ENCODE measurements at places on chromosomes 7 and 10.
A peak's percentile ranks its signal among the peaks of the same experiment; 100 is the strongest.

DNA sequence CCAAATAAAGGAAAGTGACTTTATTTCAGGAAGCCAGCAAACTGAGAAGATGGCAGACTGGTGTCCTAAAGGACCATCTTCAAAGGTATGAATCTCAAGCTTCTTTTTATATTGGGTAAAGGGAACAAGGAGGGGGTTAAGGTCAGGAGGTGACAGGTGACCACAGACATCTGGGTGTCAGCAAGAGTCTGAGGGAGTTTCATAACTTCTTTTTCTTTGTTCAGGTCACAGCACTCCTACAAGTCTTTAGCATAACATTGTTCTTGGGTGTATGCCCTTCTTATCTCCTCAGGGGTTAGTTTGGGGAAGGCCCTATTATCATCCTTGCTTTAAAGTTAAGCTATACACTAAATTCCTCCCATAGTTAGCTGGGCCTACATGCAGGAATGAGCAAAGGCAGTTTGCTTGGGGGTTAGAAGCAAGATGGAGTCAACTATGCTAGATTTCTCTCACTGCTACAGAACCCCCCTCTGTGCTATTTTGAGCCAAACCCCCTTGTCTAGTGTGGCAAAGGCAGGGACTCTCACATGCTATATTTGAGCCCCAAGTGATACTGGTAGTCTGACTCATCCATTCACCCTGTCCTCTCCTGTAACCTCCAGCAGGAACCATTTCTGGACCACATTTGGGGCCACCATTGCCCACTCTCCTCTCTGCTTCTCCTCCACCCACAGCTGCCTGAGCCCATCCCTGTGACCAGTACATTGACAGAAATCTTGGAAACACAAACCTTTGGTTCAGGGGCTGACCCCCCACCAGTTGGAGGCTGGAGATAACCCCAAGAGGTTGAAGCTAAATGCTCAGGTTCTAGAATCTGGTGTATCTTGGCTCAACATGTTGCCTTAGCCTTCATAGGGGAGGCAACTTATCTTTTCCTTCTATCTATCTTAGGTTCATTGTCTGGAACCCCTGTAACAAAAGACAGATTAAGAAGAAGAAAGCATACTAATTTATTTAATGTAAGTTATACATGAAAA is 55.5 kb upstream of the LRGUK start:
- DNase-seq, result no peak

DNA sequence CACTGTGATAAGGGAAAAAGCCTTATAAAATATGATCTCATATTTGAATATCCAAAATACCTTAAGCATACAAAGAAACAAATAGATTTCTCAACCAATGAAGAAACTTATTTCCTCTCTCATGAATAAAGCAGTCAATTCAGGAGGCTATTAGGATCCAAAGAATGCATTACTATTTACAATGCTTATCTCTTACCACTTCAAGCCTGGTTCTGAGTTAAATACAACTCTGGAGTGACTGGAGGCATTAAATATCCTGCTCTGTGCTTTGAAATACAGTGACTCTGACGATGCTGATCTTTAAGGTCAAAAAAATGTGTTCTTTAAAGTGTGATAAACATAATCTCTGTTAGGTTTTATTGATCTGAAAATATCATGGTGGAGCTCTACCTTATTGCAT is 493.2 kb downstream of the ZWINT start:
- DNase-seq, result no peak

DNA sequence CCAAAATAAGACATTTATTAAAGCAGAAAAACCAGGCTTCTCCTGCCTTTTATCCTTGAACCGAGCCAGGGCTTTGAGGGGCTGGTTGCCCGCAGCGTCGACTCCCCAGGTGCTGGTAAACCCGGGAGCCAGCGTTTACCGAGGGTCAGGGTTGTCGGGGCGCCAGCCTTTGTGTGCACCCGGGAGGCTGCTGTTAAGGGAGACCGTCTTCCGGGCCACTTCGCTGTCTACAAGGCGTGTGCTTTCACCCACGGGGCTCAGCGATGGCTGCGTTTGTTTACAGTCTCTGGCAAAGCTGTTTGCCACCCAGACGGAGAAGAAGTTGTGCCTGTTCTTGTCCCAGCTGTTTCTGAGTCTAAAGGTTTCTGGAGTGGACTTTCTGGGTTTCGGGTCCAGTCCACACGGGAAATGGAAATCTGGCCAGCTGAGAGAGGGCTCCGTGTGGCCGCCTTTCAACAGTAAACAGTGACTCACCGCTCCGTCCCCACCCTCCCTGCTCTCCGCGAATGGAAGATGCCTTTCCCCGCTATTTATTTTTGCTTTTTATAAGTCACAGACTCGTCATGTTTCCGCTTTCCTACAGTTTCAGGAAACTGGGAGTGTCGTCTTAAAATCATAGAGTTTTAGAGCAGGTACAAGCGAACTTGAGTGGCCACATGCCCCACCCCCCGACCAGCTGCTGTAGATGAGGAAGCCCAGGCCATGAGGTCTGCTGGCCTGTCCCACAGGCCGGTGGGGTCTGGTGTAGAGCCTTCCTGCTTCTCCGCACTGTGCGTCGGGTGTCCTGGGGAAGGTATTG is 2.2 kb downstream of the MAFK start:
- peak; percentile 57 for DNase-seq

DNA sequence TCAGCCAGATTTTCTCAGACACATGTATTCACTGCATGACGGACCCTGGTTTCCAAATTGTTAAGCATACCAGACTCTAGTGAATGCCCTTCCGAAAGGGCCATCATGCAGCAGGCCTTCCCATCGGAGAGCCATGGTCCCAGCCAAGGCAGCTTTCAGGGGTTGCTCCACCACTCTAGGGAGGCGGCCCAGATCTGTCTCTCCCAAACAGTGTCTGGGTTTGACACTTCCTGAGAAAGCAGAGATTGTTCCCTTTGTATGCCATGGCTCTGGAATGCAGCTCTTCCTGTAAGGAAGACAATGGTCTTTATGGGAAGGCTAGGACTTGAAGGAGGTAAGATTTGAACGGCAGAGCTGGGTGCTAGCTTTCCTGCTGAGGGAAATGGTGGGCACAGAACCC is 178.8 kb upstream of the BMPER start:
- DNase-seq, result no peak

- DNase-seq, result no peak
These were observed 222.1 kb upstream of the AOAH start for GRCh38 chr7:36946401-36946739.

DNA sequence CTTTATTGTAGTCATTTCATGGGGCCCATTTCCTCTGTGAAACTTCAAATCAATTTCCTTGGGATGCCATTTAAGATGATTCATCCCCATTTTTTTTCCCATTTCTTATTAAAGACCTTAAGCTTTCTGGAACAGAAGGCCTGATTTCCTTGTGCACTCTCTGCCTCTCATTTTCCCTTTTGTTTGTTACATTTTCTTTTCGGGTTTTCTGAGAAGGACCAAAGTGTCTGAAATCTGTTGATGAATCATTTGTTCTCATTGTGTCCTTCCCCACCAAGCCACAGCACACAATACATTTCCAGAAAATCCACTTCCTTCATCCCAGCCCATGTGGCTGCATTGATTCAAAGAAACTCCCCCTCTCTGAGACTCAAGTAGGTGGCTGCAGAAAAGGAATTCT is 372.4 kb downstream of the SFMBT2 start:
- DNase-seq, result no peak

- DNase-seq, result no peak
These were observed 5.7 kb downstream of the ZNF92 start for GRCh38 chr7:65379318-65379717.

- DNase-seq, result no peak
These were observed 11.5 kb downstream of the TMEM176B start for GRCh38 chr7:150788474-150789269.

- DNase-seq, result no peak
These were observed 128.9 kb downstream of the SDK1 start for GRCh38 chr7:3429981-3430380.

DNA sequence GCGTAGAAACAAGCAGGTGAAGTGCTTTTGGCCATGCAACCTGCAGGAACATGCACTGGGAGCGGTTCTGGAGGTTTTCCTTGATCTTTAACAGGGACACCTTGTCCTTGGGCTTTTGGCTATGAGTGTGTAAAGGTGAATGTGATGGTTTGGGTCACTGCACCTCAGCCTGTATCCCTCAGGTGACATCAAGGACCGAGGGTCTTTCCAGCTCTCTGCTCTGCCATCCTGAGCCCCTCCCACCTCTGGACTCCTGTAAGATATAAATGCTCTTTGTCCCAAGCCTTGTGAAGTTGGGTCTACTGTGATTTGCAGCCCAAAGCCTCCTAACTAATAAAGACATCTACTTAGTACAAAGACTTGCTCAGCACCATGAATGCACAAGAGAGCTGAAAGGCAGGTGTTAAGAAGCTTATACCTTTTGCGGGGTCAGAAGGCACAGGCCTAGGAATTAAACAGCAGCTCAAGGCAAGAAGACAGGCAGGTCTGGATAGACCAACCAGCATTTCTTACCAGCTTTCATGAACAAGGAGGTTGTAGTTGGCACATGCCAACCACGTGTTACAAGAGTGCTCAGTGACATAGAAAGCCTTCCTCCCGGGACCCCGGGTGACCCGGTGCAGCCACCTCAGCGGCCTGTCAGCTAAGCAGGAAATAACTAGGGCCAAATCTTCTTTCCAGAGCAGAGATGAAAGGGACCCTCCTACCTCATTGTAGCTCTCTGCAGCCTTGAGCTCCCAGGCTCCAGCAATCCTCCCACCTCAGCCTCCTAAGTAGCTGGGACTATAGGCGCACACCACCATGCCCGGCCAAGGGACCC is 89.9 kb downstream of the CARD11 start:
- no peak for DNase-seq

DNA sequence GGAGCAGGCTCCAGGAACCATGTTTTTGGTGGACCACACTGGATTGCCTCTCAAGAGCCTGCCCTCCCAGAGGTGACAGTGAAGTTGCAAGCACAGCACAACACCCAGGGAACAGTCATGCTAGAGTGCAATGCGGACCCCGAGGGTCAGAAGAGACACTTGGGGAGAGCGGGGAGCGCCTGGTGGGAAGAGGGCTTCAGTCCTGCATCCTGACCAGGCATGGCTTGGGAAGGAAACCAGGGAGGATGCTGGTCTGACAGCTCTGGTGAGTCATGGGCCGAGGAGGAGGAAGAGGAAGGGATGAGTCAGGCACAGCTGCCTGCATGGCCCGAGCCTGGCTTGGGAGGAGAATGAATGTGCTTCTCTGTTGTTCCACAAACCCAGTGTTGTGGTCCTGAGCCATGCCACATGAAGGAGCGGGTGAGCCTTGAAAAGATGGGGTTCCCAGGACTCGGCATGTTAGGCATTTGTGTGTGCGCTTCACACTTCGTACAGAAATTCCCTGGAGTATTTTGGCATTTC is 29.5 kb upstream of the ANKRD2 start:
- DNase-seq, result peak; percentile 39
